Fibroblast of lung (primary cell): ENCODE measurements at places on chromosomes 6 and 20. TPM values are rescaled to one million over a fixed set of nuclear protein-coding genes. Genes with fewer than 3 reads are reported as not detected.

ASIP gene
- polyA plus RNA-seq = not detected in 2 replicates

ACTL10 gene
- 0.26 and 0.32 TPM in 2 replicates for polyA plus RNA-seq

RFX6 gene
- not detected in 2 replicates for polyA plus RNA-seq

DLK2 gene
- polyA plus RNA-seq = 0.23 and 0.50 TPM in 2 replicates

MLIP gene
- polyA plus RNA-seq = 0.07 and 0.10 TPM in 2 replicates

SLCO4A1 gene
- 0.84 TPM in 1 of 2 replicates, not detected in the other for polyA plus RNA-seq

ARFGEF3 gene
- polyA plus RNA-seq = 0.14 and 0.23 TPM in 2 replicates
